ENCODE measurements at places on chromosomes 5 and 9.

DNA sequence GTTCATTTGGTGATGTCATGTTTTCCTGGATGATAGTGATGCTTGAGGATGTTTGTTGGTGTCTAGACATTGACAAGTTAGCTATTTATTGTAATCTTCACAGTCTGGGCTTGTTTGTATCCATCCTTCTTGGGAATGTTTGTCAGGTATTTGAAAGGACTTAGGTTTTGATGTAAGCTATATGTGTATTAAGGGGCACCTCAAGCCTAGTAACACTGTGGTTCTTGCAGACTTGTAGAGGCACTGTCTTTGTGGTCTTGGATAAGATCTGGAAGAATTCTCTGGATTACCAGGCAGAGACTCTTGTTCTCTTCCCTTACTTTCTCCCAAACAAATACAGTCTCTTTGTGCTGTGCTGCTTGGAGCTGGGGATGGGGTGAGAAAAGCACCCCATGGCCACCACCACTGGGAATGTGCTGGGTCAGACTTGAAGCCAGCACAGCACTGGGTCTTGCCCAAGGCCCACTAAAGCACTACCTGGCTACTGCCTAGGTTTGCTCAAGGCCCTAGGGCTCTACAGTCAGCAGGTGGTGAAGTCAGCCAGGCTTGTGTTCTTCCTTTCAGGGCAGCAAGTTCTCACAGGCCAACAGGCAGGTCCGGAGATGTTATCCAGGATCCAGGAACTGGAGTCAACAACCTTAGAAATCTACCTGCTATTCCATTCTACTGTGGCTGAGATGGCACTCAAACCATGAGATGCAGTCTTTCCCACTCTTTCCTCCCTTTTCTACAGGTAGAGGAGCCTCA is 49.3 kb upstream of the GNA14 start:
- DNase-seq, result no peak

DNA sequence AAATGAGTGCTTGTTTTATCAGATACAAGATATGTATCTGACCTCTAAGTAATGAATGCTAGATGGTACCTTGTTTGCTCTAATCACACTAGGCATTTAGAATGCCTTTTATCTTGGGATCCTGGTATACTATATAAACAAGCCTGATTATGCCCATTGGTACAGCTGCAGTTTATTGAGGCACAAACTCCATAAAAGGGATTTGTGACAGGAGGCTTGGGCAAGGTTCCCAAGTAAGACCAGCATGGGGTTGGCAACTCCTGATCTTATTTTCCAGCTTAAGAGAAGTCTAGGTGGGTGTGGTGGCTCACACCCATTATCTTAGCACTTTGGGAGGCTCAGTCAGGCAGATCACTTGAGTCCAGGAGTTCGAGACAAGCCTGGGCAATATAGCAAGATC is 93.9 kb upstream of the DMRT1 start:
- no peak for DNase-seq

- no peak for DNase-seq
Observed at GRCh38 chr5:68845131-68845530, 248.7 kb upstream of the SLC30A5 start.

DNA sequence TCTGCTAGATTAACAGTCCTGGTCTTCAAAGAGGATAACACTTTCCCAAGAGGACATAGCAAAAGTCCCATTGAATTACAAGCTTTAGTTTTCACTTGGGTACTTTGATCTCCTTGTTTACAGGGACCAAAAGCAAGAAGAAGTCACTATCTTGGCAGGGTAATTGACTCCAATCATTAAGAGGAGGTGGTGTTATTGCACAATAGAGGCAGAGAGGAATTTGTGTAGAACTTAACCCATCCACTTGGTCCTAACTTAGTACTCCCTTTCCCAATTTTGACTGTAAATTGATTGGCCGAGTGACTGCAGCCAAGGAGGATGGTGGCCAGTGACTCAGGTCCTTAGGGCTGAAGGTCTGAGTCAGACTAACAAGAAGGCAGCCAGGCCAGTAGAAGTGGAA is 9.3 kb upstream of the TRPC7 start:
- DNase-seq, result no peak

- no peak for DNase-seq
Observed at GRCh38 chr5:17216974-17217492, 398 bp upstream of the BASP1 start.

GRCh38 chr5:59560553-59560952 is 333.0 kb downstream of the PDE4D start:
- DNase-seq, result no peak

DNA sequence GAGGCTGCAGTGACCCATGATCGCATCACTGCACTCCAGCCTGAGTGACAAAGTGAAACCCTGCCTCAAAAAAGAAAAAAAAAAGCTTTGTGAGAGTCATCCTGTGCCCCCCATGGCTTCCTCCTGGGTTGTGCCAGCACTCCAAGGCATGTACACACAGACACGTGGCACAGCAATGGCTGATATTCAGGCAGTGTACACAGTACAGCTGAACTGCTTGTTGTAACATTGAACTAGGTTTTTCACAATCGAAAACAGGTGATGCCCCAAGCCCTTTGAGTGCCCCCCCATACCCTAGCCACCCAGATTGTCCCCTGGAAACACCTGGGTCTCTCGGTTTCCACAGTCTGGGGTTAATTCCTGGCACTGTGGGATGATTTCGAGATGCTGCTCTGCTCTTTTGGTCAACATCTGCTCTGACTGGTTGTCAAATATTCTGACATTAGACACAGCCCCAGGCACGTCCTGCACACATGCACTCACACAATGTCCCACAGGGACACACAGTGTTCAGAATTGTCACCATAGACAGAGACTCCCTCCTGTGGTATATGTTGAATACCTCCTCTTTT is 9.2 kb downstream of the SPINK4 start:
- DNase-seq, result no peak

DNA sequence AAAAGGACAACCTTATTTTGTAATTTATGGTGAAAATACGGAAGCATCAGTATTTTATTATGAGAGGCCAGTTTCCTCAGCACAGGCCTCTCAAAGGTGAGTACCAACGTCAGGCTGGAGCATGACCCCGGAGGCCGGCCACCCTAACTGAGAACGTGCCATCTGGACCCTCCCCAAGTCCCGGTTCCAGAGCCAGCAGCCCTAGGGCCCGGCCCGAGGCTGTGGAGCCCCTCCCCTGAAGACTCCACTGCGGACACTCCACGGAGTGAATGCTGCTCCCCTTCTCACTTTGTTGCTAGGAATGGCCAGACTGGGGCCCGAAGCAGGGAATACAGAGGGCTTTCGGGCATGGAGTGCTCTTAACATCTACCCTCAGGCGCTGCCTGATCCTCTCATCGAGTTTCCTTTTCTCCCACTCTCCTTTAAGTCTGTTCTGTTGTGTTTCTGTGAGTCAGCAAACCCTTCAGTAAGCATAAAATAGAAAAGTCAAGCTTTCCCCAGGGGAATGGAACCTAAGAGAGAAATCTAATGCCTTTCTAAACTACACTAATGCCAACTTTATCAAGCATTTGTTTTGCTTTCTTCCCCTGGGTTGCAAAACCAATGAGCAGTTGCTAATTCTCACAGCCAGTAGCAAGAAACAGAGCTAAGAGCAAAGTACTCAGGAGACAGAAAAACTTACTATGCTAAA is 4.5 kb downstream of the BRD9 start:
- DNase-seq, result no peak

- DNase-seq, result no peak
Observed at GRCh38 chr5:41406936-41407335, 103.5 kb downstream of the PLCXD3 start.

GRCh38 chr5:149125386-149125891 is 15.9 kb upstream of the ABLIM3 start:
- DNase-seq, result no peak

DNA sequence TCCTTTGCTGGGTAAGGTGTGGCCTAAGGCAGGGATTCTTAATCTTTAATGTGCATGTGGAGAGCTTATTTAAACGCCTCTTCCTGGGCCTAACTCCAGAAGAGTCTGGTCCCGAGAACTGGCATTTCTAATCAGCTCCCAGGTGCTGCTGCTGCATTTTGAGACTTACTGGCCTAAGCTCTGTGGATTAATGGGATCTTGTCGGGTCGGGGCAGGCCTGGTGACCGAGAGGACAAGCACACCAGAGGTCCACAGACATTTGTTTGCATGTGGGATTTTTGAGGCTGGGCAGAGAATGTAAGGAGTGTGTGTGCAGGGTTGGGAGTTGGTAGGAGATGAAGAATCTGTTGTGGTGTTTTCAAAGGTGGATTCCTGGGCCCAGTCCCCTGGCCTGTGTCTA is 95.0 kb upstream of the DAP start:
- no peak for DNase-seq

GRCh38 chr5:122076669-122077365 is 1.2 kb downstream of the LOX start:
- peak; percentile 16 for DNase-seq

DNA sequence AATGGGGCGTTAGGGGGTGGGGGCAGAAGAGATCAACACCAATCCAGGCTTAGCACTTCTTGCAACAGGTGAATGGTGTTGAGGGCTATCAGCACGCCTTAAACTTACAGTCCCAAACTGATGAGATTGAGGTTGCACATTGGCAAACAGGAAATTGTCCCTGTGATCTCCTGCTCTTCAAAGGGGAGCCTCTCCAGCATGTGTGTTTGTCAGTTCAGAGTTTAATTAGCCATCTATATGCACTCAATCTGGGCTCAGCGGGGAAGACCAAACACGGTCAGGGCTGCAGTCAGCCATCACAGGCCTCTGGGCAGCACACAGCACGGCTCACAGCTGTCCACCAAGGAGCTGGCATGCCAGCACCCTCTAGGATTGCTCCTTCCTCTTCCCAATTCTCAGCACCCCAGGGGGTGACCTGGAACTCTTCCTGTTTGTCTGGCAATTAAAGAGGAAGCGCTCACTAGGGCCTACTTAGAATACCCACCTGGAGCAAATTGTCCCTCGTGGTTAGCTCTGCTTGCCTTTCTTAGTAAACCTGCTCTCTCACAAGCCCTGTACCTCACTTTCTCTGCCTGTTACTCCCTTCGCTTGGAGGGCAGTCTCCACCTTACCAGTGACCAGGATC is 217.4 kb downstream of the SLIT3 start:
- DNase-seq, result no peak

- DNase-seq, result no peak
Observed at GRCh38 chr5:115510145-115510645, 34.4 kb downstream of the FEM1C start.

DNA sequence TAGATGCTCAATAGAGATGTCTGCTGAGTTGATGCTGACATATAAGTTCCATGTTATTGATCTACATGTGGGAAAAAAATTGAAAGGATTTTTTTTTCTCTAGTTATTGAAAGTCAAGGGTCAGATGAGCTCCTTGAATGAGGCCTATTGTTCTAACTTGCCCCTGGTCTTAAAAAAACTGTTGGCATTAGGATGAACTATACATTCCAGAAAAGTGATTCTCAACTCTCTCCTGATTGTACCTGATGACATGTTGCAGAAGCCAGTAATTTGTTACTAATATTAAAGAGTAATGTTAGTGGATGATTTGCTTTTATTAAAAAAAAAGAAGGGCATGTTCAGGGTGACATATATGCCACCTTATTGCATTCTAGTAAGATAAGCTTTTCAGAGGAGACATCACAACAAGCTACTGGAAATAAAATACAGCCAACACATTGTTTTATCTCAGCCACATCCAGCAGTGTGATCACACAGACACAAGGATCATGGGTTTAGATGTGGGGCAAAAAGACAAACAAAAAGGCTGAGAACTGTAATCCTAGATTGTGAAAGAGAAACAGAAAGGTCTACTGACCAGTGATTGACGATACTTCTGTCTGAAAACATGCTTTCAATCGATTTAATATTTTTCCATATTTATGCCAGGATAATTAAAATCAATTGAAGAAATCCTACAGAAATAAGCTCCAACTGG is 1314.1 kb upstream of the C9orf72 start:
- DNase-seq, result no peak

- DNase-seq, result no peak
Observed at GRCh38 chr9:136900988-136901515, 14.7 kb downstream of the TRAF2 start.

- DNase-seq, result no peak
Observed at GRCh38 chr5:159992566-159992965, 16.4 kb upstream of the TTC1 start.

DNA sequence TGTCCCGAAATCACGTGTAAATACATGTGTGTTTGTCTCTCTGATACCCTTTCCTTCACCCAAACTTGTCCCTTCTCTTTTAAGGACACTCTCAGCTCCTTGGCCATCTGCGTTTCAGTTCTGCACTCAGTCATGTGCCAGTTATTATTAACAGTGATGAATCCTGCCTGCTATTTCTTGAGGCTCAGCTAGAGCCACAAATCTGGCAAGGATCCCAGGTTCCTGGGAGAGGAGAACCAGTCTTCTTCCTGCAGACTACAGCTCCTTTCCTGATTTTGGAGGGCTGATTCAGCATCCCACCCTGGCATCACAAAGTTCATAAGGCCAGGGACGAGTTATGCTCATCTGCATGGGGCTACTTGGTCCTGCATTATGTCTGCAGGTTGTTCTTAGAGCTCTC is 5.6 kb downstream of the MAMDC2 start:
- no peak for DNase-seq

- no peak for DNase-seq
Observed at GRCh38 chr9:133067813-133068212, 6.0 kb downstream of the CEL start.

DNA sequence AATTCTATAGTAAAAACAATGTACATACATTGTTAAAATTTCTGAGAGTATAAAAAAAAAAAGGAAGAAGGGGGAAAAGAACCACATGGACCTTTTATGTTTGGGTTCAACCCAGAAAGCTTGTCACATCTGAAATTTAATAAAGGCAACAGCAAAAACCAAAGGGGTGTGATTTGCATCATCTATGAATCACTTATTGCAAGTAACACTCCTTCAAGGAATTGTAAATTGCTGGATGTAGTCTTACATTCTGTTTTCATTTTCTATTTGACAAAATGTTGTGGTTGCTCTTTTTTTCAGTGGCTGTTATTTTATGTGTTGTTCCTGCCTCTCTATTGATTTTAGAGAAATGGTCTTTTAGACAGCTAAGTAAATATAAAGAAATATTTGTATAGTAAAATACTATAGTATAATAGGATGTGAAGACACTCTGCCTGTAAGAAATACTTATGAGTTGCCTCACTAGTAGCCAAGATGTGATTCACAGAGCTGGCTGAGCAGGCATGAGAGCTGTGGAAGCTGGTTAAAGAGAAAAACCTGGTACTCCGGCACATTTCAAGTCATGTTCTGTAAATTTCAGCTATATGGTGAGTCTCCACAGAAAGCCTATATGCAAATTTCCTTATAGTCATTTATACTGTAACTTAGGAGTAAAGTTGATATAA is 131.1 kb upstream of the CNTLN start:
- DNase-seq, result no peak

DNA sequence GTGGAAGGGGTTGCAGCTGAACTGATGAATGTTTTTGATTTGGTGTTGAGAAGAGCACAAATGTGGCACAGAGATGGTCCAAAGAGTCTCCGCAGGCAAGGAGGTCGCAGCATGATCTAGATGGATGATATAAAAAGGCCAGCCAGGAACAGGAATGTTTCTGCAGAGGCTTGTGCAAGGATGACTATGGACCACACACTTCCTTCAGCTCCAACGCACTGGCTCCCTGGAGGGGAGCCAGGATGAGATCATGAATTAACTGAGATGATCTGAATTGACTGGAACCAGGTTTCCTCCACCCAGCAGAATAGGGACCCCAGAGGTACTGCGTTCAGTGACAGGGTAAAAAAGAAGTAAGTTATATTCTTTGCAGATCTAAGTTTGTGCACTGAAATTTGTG is 89.0 kb downstream of the ARSB start:
- DNase-seq, result no peak

- no peak for DNase-seq
Observed at GRCh38 chr9:107281922-107282667, 984 bp upstream of the RAD23B start.

All from activated T-helper 1 cell treated with anti-CD3 and anti-CD28 coated beads, Interleukin-12 subunit alpha, Interleukin-12 subunit beta, Interleukin-2, Interleukin-4 antibody, amounts not matched to agents 30 ng/mL and 10 ng/mL and 1 ng/mL, durations not matched to agents 14 hours and 24 hours and 36 hours (primary cell).